ENCODE measurements at places on chromosomes 6 and 20.

DNA sequence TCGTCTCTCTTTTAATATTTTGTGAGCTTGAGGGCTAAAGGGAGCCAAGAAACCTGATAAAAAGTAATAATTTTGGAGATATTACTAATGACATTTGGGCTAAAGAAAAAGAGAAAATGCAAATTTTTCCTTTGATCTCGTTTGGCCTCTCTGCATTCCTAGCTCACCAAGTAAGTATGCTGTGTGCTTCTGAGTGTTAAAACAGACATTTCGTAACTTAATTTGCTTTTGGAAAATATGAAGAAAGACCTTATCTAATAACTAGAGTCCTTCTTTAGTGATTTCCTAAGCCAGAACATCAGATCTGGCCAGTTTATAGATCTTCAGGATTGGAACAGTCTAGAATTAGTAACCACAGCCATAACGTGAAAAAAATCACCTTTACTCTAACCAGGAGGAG lies 872.9 kb upstream of the SLC35B3 start:
- no peak for DNase-seq

DNA sequence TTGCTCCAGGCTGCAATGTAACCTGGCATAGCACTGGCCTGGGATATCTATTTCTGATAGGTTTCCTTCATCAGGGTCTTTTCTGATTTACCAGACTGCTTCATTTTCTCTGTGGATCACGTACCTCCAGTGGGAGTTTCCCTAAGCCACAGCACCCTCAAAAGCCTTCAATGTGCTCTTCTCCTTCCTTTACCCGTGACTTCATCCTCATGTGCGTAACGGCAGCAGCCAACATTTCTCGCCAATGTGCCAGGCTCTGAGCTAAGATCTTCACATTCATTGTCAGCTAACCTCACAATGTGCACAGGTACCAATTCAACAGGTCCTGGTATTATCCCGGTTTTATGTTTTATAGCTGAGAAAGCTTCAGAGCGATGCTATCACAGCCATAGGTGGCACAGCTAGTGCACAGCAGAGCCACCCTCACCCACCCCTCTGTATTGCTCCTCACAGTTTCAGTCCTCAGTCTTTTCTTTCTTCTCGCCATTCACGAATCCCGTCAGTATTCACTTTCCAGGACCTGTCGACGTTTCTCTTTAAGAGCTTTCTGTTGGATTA lies 58.2 kb downstream of the TNFAIP3 start:
- no peak for DNase-seq

DNA sequence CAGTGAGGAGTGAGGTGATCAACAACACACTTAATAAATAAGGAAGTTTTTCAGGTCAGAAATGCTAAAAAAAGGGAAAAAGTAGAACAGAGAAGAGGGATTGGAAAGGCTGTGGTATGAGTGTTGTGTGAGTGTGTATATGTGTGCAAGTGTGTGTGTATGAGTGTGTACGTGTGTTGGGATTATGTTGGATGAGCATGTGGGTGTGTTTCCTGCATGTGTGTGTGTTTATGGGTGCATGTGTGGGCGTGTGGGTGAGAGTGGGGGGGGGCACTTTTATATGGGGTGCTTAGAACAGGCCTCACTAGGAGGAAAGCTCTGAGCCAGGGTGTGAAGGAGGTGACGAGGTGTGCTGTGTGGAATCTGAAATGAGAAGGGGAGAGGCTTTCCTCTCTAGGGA lies 116.8 kb upstream of the SLC22A23 start:
- no peak for DNase-seq

DNA sequence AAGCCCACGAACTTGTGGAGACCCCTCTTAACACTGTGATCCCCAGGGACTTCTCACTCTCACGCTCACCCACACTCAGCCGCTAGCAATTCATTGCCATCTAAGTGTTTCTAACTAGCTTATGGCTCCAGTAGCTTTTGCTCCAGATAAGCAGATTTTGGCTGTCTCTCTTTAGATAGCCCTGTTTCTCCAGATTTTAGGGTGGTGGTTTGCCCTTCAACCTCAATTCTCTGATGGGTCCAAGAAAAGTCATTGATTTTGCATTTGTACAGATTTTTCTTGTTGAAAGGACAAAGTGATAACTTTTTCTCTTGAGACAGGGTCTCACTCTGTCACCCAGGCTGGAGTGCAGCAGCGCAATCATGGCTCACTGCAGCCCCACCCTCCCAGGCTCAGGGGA lies 41.2 kb downstream of the NR2E1 start:
- DNase-seq = no peak

GRCh38 chr6:98033617-98034016 lies 750.6 kb upstream of the MMS22L start:
- DNase-seq = no peak

DNA sequence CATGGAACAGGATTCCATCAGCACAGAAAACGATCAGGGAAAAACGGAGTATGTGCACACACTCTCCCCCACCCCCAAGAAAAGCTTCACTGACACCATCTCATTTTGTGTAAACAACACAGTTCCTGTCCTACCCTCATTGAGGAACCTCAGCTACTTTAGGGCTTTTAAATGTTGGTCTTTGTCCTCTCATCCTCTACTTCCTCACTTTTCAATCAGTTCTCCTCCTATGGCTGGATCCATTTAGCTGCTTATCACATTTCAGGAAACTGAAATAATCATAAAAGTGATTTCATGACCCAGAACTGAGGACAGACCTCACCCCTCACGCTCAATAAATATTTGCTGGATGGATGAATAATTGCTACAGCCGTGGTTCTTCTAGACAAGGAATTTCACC lies 33.1 kb upstream of the PNRC1 start:
- no peak for DNase-seq

All from activated T-helper 1 cell treated with anti-CD3 and anti-CD28 coated beads, Interleukin-2, amount 50 U/mL, for 16 hours (primary cell).